Chondrocyte (in vitro differentiated cells): ENCODE measurements at places on chromosomes 12 and 14. TPM values are rescaled to one million over a fixed set of nuclear protein-coding genes. Genes with fewer than 3 reads are reported as not detected.

DNA sequence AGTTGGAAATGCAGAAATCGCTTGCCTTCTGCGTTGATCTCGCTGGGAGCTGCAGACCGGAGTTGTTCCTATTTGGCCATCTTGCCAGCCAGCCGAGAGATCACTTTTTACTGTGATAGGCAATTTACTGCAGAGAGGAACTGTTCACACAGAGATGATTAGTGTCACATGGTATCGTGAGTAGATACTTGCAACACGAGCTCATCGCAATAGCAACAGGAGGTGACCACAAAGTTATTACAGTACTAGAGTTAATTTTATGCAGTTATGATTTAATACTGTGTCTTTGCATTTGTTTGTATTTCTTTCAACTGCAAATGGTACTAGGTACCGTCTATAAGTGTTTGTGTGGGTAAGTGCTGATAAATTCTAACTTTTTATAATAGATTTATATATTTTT lies 27.8 kb downstream of the NOPCHAP1 start:
- no peak overlapping the region for H3K4me3 ChIP-seq
- no peak for DNase-seq
- H3K36me3 ChIP-seq = peaks cover 55% of the 10 kb centered on the region
- peak overlapping the region; percentile 49 for H3K27ac ChIP-seq
- no peaks in the 10 kb centered on the region for H3K4me1 ChIP-seq

GRCh38 chr12:45260104-45260815 lies 44.4 kb downstream of the ANO6 start:
- H3K4me3 ChIP-seq = no peak overlapping the region
- peaks cover 2% of the 10 kb centered on the region for H3K36me3 ChIP-seq
- H3K27ac ChIP-seq = peak overlapping the region; percentile 2
- H3K27me3 ChIP-seq = no peaks in the 10 kb centered on the region
- no peak for DNase-seq

MYH6 gene
- not detected in 3 replicates for total RNA-seq

GRCh38 chr12:33439587-33440011 lies at the start of gene SYT10:
TSS of gene SYT10 (minus strand) at chr12:33439819. CDS start at chr12:33439522, 297 bp downstream.
- no peak within 1 kb of the TSS for H3K27ac ChIP-seq
- H3K4me1 ChIP-seq = peaks cover 11% of the 10 kb centered on the region
- DNase-seq = no peak
- H3K4me3 ChIP-seq = peak within 1 kb of the TSS; percentile 79

AGAP2 gene
- total RNA-seq = 1.9 to 3.1 TPM (median 1.9 TPM) in 3 replicates

FGF23 gene
- total RNA-seq = not detected in 3 replicates

GRCh38 chr12:4278329-4279197 lies 5.0 kb downstream of the CCND2 start:
- peaks cover 16% of the 10 kb centered on the region for H3K27me3 ChIP-seq
- H3K36me3 ChIP-seq = peaks cover 39% of the 10 kb centered on the region
- no peak overlapping the region for H3K27ac ChIP-seq
- DNase-seq = no peak
- H3K4me3 ChIP-seq = no peak overlapping the region

- no peaks in the 10 kb centered on the region for H3K36me3 ChIP-seq
- no peak for DNase-seq
- no peaks in the 10 kb centered on the region for H3K27me3 ChIP-seq
- peaks cover 58% of the 10 kb centered on the region for H3K4me1 ChIP-seq
- H3K4me3 ChIP-seq = peak overlapping the region; percentile 88
Observed at GRCh38 chr12:120536064-120536791, 2.1 kb downstream of the RNF10 start.

NGB gene
- total RNA-seq = not detected in 3 replicates

DNA sequence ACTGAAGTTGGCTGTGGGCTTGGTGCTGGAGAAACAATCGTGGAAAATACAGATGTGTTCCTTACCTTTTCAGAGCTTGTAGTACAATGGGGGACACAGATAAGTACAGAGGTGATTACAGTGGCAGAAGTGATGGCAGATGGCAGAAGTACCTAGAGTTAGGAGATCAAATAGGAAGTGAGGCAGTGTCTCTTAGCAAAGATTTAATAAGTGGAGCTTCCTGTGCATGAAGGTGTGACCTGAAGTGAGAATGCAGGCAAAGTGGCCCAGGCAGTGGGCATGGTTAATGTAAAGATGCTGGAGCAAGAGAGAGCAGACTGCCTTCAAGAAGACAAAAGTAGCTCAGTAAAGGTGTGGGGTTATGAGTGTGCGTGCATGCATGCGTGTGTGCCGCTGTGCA lies 16.0 kb downstream of the LRRK2 start:
- DNase-seq = no peak
- H3K36me3 ChIP-seq = no peaks in the 10 kb centered on the region
- H3K4me1 ChIP-seq = no peaks in the 10 kb centered on the region
- H3K27ac ChIP-seq = no peak overlapping the region
- no peak overlapping the region for H3K4me3 ChIP-seq

NDUFA12 gene
- total RNA-seq = 76.9 to 92.4 TPM (median 79.9 TPM) in 3 replicates

DNA sequence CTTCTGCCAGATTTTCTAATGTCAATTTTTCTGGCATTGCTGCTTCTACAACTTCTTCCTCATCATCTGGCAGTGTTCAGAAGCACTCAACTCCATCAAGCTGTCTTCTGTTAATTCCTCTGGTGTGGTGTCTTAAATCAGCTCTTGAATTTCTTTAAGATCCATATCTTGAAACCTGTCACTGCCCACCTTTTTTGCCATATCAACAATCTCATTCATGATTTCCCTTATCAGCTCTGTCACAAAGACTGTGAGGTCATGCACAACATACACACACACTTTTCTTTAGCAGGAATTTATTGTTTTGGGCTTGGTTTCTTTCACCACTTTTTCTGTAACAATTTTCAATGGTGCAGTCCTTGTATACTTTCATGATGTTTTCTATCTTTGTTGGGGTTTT lies 7.2 kb downstream of the THAP2 start:
- H3K4me3 ChIP-seq = no peak overlapping the region
- peaks cover 2% of the 10 kb centered on the region for H3K36me3 ChIP-seq
- no peaks in the 10 kb centered on the region for H3K4me1 ChIP-seq
- DNase-seq = no peak

ANKRD33 gene
- total RNA-seq = not detected in 3 replicates
